ENCODE measurements at places on chromosomes 1 and 21.

- DNase-seq: no peak
Measured at GRCh38 chr1:2046174-2046917, 3.9 kb upstream of the PRKCZ start.

GRCh38 chr1:200561856-200562214, 58.7 kb downstream of the KIF14 start:
- DNase-seq: no peak

DNA sequence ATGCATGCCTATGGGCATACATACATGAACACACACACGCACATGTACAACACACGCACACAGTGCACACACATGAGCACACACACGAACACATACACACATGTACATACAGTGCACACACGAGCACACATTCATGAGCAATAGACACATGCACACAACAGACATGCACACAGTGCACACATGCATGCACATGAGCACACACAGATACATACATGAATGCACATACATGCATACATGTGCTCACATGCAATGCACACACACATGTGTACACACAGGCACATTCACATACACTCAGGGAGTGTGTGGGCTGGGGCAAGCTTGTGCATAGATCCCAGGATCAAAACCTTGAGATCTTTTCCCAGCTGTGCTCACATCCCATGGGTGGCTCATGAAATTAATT, 18.9 kb downstream of the CRYAA start:
- no peak for DNase-seq

DNA sequence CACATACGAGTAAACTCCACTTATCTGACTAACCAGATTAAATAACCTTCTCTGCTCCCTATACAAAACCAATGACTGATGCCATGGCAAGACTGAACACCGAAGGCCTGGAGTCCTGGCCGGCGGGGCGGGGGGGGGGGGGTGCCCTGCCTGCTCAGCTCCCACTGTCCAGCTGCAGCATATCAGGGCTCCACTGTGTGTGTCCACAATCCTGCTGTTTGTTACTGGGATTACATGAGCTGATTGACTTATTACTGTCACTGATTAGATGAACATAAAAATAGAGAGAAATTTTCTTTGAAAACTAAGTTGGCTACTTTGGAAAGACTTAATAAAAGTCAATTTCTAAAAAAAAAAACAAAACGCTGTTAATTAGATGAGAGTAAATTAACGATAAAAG, 24.9 kb downstream of the TMEM63A start:
- no peak for DNase-seq

DNA sequence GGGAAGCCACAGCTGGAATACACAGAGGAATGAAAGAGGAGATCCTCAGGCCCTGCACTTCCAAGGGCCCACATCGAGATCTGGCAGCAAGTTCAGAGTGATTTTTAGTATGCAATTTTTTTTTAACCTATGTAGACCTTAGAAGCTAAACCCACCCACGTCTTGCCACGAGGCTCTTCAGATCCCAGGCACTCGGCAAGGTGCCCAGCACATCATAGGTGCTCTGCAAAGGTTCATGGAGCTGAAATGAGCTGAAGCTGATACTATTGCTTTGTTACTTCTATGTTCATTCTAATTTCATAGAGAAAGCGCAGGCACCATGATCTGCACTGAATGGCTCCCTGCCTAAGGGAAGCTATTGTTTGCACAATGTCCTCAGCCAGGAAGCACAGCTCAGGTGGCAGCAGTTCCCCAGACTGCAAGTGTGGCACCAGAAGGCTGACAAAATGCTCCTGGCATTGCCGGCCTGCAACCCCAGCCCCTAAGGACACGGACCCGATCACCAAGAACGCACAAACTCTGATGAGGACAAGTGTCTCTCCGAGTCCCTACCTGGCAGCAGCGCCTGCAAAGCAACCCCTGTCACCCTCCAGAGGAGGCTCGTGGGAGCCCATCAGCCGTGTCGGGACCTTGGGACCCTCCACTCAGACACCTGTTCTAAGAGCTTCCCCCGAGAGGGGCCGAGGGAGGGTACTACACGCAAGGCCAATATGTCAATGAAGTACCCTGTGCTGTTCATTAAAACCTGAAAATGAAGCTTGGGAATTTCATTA, 264.2 kb downstream of the NPHP4 start:
- DNase-seq: no peak

DNA sequence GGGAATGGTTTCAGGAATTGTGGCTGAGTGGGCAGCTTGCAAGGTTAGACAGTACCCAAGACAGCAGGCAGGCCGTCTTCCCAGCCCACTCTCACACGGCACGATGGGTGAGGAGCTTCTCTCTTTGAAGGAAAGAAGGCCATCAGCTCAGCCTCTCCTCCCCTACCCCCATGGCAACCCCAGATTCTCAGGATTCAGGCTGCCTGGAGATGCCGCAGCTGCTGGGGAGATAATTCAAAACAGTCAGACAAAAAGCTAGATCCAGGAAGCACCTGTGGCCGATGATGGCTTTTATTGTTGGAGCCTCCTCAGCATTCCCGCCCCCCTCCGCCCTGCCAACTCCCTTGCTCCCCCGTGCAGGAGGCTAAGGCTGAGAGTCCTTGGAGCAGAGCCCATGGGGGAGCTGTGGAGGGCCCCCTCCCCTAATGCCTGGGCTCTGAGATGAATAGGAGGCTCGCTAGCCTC, 220.5 kb downstream of the TRABD2B start:
- no peak for DNase-seq
